ENCODE measurements at places on chromosomes 5 and 9.

DNA sequence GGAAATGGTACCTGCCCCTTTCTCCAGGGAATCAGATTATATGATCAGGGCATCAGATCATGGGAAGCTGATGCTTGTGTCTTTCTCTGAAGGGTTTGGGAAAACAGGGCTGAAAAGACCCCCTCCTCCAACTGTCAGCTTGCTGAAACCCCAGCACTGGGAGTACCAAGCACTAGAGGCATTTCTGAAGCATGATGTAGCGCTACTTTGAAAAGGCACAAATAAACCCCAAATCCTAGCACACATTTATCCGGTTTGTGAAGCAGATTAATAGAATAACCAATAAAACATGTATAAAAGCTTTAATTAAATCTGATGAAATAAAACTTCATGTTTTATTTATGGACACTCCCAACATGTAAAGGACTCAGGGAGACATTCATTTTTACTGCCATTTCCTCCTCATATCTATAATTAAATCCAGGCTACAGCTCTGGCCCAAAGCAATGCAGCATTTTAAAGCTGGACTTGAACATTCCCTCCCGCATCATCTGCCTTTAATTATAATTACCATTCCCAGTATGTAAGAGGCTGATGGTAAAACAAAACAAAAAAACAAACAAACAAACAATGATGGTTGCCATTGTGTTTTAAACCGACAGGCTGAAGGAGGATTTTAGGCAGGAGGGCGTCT is 298.2 kb upstream of the RFX3 start:
- DNase-seq = no peak

GRCh38 chr9:121750715-121751623 is 99.5 kb downstream of the DAB2IP start:
- DNase-seq = no peak

DNA sequence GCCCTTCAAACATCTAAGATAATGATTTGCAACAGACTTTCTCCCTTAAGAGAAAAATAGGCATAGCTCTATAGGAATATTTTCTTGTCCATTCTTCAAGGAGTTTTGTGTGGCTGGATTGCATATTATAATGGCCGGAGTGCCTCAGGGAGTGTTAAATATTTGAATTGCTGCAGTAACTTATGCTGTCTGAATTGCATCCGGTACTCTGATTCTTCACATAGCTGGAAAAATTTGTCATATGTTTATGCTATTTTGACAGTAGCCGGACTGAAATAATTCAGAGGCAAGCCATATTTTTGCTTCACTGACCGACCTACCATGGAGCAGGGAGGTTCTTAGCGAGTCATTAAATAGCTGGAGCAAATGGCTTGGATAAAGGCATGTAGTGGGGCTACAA is 621.0 kb downstream of the ACTL7B start:
- DNase-seq = no peak

DNA sequence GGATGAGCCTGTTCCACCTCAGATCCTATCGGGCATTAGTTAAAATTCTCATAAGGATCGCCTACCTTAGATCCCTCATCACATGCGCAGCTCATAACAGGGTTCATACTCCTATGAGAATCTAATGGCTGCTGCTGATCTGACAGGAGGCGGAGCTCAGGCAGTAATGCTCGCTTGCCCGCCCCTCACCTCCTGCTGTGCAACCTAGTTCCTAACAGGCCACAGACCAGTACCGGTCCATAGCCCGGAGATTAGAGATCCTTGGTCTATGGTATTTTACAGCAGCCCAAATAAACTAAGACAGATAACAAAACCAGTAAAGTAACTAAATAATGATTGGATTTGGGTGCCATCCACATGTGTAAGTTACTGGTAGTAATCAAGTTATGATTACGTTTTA is 17.5 kb downstream of the GOLPH3 start:
- no peak for DNase-seq

GRCh38 chr9:137187386-137187785 is 974 bp downstream of the ANAPC2 start:
- DNase-seq = no peak

- no peak for DNase-seq
Measured at GRCh38 chr9:21833090-21833801, 30.8 kb downstream of the MTAP start.

- DNase-seq = no peak
Measured at GRCh38 chr5:125659316-125660023, 763.7 kb upstream of the GRAMD2B start.

All from left hindlimb (tissue), 1 donor.